NCI-H1105 treated with DMSO at 0.1 percent for 48 hours (cell line): ENCODE measurements at places on chromosomes 11 and 22.
A peak's percentile ranks its signal among the peaks of the same experiment; 100 is the strongest.

- no peak for DNase-seq
Observed at GRCh38 chr11:6237266-6237665, 1.6 kb upstream of the CNGA4 start.

DNA sequence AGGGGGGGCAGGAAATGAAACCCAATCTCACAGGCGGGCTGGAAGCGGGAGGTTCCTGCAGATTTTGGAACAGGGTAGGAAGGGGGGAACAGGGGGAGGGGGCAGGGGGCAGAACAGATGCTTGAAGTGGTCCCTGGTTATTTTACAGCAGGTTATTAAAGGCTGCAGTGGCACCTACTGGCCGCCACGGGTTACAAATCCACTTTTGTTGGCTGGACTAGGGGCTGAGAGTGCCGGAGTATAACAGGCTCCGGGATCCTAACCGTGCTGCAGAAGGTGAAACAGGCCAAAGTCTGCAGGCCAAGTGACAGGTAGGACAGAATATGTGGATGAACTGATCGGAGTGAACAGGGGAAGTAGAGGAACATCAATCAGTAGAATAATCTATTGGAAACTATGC lies 2.5 kb downstream of the ROBO3 start:
- DNase-seq: peak; percentile 72

GRCh38 chr11:85813721-85814120 lies 2.8 kb upstream of the SYTL2 start:
- no peak for DNase-seq

DNA sequence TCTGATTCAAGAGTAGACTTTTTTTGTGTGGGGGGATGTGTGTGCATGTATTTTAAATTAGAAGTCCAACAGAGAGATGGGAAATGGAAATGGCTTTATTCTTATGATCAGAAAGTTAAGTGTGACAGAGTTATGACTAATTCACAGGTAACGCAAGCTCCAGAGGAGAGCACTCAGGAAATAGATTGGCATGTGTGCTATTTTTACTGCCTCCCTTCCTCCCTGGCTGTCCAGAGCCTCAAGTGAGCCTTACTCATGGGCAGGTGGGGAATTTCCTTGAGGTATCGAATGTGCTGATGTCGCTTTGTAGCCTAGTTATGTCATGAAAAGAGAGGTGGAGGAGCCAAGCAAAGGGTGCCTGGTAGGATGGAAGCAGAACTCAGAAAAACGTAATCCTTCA lies 70.3 kb upstream of the BDNF start:
- DNase-seq: no peak

GRCh38 chr11:95166781-95167180 lies 64.2 kb downstream of the SESN3 start:
- no peak for DNase-seq

DNA sequence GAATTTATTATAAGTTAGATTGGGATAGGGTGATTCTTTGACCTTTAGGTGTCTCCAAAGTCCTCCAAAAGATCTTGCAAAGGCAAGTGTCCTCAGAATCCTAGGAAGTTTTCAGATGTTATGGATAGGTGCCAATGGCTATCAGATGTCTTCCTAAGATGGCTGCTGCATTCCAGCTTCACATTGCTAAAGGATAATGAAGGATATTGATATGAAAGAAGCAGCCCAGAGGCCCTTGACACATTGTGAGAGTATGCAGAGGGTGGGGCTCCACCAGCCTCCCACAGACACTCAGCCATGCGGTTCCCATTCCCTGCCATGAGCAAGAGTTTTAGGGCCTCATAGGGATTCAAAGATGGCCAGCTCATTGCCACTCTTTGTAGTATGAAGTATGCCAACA lies 22.3 kb upstream of the GLYATL2 start:
- no peak for DNase-seq

GRCh38 chr11:8221917-8222495 lies 41.7 kb downstream of the LMO1 start:
- peak; percentile 45 for DNase-seq

DNA sequence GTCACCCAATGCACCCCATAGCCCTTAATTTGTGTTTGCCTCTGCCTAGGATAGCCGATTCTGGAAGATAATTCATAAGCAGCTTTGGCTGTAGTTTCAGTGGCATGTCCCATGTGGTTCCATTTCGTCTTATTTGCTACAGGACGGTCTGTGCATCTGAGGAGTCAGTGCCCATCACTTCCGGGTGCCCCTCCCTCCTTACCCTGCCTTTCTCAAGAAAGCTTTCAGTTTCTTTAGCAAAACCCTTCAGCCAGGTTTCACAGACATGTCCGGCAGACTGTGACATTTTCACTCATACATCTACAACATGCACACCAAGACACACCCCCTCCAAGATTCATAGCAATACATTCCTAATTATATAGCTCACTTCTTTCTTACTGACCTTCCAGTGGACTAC lies 14.3 kb downstream of the TP53AIP1 start:
- no peak for DNase-seq

DNA sequence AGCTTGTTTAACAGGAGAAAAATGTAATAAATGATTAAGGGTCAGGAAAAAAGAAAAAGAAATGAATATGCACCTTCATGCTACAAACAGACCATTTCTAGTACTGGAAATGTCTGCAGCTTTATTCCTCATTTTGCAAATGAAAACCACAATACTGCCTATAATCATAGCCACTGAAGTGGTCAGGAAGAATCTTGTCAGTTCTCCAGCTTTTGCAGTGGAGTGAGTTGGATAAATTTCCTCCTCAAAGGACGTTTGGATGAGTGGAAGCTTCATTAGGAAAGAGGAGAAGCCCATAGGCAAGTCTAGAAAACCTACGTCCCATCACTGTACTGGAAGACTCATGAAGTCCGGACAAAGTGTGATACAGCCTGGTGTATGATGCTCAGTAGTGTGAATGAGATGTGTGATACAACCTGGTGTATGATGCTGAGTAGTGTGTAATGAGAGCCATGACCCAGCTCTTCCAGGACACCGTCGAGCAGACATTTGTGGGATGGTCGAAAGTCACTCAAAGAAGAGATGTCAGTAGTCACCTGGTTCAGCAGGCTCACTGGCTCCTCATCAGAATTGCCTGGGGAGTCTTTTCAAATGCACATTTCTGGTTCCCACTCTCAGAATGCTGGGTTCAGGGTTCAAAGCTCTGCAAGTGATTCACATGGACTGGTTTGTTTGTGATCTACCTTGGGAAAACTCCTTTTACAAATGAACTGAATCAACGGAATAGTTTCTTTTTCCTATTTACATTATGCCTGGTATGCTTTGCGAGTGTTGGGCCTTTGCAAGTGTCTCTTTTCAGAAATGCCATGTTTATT lies 101.3 kb downstream of the PDHX start:
- DNase-seq: no peak

DNA sequence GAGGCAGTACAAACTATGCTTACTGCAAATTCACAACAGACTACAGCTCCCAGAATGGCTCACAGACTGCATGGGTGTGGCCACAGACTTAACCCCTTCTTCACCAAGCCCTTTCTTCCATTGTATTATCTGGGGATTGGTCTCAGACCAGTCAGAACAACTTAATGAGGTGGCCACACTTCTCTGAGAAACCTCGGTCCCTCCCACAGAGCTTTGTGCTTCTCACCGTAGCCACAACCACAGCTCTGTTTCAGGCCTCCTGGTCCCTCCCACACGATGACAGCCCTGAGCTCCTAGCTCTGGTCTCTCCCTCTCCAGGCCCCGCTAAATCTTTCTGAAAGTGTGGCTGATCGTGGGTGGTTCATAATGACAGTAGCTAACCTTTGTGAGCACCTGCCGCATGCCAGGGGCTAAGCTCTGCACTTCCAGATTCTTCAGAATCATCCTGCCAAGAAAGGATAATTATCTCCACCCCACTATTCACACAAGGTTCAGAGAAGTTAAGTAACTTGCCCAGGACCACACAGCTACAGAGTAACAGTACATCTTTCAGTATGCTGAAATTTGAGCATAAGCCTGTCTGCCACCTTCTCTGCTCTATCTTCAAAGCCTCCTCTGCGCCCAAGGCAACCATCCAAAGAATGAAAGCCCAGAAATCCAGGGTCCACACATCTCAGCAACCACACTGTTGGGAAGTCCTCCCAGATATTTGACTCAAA lies 5.4 kb downstream of the PDE2A start:
- DNase-seq: no peak

DNA sequence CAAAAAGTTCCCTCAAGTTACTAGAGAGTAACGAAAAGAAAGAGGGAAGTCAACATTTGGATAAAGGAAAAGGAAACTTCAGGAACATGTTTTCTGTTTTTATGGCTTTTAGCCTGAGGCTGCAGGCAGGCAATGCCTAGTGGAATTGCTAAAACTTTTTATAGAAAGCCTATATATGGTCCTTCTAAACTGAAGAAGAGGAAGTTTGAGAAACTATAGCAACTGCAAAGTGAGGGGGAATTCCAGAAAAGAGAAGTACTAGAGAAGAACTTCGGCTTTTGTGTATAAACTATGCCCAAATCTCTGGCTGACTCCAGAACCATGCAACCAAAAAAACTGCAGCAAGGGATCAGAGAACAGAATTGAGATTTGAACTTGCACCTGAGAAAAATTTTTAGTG lies 74.3 kb upstream of the ARHGAP42 start:
- no peak for DNase-seq

DNA sequence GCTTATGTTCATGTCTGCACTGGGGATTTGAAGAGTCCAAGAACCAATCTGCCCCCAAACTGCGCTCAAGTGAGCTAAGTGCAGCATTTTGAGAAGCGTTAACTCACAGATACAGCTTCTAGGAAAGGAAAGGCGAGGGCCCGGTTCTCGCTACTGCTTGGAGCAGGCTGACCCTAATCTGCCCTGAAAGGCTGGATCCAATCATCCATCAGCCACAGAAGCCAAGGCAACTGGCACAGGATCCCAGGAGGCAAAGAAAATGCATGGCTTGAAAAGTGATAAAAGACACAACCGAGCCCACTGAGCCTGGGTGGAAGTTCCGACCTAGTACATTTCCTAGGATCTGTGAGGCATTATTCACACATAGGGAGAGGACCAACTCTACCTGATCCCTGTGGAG lies 174.8 kb downstream of the LARGE1 start:
- DNase-seq: no peak

DNA sequence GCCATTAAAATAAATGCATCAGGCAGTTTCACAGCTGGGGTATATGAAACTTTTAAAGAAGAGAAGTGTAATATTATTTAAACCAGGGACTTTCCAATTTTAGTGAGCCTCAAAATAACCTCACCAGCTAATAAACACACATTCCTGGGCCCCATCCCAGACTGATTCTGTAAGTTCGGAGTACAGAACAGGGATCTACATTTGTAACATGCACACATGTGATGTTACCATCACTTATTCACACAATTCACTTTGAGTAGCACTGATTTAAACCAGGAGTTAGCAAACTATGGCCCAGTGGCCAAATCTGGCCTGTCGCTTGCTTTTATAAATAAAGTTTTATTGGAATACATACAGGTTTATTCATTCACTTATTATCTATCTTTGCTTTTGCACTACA lies 62.0 kb downstream of the STK33 start:
- no peak for DNase-seq

- no peak for DNase-seq
Observed at GRCh38 chr11:61686066-61686465, 5.9 kb downstream of the DAGLA start.

DNA sequence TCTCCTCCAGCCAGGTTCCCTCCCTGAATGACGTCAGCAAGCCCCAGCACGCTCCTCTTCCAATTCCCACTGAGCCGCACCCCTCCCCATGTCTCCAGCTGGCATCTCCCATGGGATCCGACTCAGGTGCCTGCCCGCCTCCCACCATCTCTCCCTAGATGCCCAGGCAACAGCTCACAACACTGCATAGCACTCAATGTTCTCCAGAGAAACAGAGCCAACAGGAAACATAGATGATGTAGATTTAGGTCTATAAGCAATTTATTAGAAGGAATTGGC lies 532.3 kb downstream of the BRD1 start:
- DNase-seq: peak; percentile 93

DNA sequence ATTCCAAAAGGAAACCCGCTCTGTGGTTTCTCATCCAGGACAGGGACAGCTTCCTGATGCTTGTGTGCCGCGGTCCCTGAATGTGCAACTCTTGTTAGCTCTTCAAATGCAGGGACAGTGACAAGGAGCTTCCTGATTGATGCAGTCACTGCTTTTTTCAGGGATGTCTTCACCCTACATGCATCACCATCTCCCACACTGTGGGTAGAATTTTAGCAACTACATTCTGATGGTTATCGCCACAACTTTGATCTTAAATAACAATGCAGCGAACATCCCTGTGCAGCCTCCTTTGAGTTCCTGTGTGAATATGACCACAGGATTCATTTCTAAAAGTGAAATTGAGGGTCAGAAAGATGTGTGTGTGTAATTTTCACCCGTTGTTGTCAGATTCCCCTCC lies 115.0 kb downstream of the GGTLC2 start:
- no peak for DNase-seq

GRCh38 chr22:48238966-48239365 lies 1476.5 kb downstream of the TBC1D22A start:
- no peak for DNase-seq

DNA sequence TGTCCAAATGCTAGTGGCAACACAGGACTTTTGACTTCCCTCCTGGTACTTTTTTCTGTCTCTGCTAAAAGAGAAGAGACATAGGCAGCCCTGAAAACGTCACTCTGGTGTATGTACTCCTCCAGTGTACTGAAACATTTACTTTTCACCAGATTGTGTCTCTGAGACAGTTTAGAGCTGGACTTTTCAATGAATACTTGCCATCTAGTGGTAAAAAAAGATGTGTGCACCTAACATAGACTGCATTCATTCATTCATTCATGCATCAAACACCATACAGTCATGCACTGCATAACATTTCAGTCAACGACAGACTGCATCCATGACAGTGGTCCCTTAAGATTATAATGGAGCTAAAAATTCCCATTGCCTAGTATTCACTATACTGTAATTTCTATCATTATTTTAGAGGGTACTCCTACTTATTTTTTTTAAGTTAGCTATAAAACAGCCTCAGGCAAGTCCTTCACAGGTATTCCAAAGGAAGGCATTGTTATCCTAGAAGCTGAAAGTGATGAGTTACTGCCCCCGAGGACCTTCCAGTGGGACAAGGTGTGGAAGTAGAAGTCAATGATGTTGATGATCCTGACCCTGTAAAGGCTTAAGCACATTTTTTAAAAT lies 186.2 kb downstream of the SPON1 start:
- peak; percentile 40 for DNase-seq

DNA sequence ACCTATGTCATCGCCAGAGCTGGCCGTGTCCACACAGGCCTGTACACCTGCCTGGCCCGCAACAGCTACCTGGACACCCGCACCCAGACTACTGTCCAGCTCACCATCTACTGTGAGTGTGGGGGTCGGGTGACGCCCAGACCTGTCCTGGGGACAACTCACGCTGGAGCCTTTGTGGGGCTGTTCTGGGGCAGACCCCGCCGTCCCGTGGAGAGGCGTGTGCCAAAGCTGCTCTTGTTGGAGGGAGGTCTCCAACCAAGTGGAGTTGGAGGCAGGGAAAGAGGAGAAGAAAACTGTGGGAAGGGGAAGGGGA lies 4.3 kb downstream of the VSIG10L2 start:
- DNase-seq: no peak
